Stimulated activated naive CD8-positive, alpha-beta T cell treated with anti-CD3 and anti-CD28 coated beads, Interleukin-15, amount 100 ng/mL, for 72 hours (primary cell): ENCODE measurements at places on chromosomes 7 and 10.
A peak's percentile ranks its signal among the peaks of the same experiment; 100 is the strongest.

DNA sequence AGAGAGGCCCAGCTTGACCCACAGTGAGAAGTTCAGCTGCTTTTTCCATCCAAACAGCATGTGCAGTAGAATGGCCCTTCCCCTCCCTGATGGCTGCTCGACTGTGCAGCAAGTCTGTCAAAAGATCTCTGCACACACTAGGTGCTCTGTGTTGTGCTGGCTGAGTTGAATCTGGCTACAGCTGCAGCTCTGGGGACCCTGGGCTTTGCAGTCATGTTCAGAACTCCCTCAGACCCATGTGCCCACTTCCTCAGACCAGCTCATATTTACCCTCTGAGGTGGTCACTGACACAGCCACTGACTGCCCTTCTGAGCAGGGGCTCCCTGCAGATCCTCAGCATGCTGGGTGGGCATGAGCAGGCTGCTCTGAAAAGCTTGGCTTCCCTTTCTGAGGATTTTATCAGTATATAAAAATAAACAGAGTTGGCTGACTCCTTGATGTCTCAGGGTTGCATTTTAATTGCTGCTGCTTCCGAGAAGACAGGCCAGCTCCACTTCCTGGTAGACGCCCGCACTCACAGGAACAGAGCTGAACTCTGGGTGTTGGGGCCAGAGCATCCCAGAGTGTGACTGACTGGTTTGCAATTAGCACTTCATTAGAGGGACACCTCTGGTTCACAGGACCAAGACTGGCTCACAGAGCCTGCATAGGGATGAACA lies 507.9 kb downstream of the RPS24 start:
- DNase-seq, result no peak

GRCh38 chr7:148492157-148492860 lies 98.3 kb upstream of the C7orf33 start:
- no peak for DNase-seq

DNA sequence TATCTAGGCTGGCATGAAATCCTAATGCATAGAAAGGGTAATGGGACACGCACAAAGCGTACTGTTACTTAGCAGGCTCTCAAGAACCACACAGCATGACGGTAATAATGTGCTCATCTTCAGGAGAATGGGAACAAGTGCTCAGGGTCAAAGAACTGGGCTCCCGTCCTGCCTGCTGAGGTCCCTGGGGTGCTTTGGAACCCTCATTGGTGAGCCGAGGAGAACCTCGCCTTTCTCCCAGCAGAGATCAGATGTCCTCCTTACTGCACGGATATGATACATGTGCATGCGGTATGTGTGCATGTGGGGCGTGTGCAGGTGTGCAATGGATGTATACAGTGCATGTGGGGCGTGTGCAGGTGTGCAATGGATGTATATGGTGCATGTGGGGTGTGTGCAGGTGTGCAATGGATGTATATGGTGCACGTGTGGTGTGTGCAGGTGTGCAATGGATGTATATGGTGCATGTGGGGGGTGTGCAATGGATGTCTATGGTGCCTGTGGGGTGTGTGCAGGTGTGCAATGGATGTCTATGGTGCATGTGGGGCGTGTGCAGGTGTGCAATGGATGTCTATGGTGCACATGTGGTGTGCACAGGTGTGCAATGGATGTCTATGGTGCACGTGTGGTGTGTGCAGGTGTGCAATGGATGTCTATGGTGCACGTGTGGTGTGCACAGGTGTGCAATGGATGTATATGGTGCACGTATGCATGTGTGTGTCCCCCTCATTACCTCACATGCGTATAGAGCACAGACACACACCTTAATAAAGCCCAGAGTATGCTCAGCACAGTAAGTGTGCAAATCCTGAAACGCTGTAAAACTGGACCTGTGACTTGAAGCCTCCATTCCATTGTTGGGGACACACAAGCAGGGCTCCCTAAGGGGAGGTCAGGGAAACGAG lies 336.3 kb downstream of the PTPRN2 start:
- no peak for DNase-seq

DNA sequence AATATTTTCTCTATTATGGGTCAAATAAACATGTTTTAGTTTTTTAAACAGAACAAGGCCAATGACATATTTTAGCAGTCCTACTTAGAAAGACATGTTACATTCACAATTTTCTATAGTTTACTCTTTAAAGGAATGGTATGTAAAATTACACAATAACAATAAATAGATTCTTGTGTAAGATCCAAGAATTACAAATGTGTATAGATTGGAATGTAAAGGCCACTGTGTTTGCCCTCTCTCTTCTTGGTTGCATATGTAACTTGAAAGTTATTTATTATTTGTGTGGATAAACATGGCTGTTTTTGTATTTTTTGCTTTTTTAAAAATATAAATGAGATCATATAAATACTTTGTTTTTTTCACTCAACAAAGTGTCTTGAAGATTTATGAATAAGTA lies 979.3 kb upstream of the CELF2 start:
- no peak for DNase-seq

DNA sequence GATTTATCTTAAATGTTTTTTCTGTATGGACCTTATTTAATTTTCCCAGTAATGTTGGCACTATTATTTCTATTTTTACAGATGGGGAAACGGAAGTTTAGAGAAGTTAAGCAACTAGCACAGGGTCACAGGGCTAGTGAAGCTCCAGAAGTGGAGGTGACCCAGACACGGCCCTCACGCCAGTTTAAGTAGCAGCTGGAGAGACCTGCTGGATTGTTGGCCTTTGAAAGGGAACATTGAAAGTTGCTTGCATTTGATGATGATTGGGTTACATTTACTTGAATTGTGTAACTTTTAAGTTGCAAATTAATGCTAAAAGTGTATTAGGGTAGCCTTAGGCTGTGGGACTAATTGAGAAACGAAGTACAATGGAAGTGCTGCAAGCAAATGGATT lies 25.6 kb downstream of the CDK14 start:
- DNase-seq, result no peak

DNA sequence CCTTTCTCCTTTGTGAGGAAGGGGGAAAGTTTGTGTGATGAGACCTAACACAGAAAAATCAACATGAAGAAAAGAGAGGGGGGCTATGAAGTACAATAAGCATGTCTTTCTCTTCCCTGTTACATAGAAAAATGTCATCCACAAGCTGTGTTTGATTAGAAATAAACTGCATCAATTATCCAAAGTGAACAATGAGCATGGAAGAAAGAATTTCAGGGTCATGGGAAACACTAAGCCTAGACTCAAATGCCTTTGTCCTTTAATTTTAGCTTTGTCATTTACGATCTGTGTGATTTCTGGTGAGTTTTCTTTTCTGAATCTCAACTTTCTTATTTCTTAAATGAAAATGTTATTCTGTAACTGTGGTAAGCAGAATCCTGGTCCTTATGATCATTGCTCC lies 121.0 kb downstream of the GNAI1 start:
- no peak for DNase-seq

DNA sequence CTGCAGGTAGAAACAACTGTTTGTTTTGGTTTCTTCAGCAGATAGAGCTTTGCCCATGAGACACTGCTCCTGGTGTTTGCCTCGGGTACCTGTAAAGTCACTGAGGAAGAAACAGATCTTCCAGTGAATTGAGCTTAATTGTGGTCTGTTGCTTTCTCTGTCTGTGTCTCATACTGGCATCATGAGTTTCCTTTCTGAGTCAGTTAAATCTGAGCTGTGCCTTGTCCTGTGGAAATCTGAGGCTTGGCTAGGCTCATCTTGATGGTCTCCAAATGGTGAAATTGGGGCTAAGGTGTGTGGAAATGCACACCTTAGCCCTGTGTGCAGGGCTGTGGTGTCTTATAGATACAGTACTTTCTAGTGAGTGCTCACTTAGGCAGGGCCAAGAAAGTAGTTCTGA lies 67.4 kb downstream of the GBF1 start:
- no peak for DNase-seq

DNA sequence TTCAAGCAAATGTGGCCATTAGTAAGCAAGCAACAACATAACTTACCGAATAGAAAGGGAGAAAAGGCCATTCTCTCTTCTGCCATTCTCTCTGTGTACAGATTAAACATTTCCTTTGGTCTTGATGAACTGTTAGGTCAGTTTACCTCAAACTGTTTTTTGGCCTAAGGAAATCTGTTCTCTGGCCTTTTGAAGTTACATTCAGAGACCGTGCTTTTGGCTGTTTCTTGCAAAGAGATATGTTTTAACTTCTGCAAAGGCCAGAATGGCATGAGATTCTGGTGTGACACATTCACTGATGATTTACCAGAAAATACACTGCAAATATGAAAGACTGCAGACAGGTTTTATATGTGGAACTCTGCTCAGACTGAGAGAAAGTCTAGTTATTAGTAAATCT lies 22.2 kb downstream of the AHR start:
- no peak for DNase-seq

GRCh38 chr10:1745780-1746456 lies 8.6 kb upstream of the ADARB2 start:
- DNase-seq, result no peak

- DNase-seq, result no peak
Measured at GRCh38 chr7:132063800-132064199, 507.4 kb upstream of the PODXL start.

- no peak for DNase-seq
Measured at GRCh38 chr7:132501956-132502355, 74.3 kb downstream of the PLXNA4 start.

DNA sequence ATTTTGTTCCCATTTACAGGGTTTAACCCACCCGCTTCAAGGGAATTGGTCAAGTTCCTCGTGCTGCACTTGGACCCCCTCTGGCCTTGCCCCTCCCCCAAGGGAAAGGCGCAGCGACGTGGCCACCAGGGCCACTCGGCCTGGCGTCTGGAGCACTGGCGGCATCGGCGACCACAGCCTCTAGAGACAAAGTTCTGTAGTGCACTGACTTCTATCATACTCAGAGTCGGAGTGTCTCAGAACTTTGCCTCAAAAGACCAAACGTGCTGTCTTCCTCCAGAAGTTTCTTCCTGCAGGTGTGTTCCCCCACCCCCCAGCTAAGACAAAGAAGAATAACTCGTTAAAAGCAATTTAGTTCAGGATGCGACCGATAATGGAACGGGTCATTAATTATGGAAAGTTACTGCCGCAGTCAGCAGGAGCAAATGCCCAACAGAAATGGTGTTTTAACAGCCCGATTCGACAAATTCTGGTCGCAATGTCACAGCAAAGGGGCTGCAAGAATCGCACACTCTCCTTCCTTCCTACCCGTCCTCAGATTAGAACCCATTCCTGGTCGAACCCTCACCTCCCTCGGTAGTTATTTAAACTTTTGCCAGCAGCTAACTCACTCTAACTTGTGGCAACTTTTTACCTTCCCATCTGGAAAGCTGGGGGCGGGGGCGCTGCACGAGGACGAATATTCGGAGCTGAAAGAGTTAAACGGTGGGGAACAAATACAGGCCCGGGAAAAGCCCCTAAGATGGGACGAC lies 202.1 kb upstream of the NFE2L3 start:
- DNase-seq, result no peak

GRCh38 chr10:123912871-123913270 lies 21.3 kb upstream of the CPXM2 start:
- no peak for DNase-seq

DNA sequence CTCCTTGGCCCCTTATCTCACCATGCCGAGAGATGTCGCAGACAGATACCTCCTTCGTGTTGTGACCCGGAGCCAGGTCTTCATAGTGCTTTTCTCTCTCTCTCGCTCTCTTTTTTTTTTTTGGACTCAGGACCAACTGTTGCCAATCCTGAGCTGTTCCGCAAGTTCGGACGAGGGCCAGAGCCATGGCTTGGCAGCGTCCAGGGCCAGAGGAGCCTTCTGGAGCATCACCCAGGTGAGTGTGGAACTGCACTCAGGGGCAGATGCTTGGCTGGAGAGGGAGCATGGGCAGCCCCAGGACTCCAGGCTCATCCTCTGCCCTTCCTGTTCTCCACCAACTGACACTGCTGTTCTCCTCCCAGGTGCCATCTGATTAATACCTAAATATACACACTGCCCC lies 7.8 kb downstream of the ZNF862 start:
- no peak for DNase-seq

DNA sequence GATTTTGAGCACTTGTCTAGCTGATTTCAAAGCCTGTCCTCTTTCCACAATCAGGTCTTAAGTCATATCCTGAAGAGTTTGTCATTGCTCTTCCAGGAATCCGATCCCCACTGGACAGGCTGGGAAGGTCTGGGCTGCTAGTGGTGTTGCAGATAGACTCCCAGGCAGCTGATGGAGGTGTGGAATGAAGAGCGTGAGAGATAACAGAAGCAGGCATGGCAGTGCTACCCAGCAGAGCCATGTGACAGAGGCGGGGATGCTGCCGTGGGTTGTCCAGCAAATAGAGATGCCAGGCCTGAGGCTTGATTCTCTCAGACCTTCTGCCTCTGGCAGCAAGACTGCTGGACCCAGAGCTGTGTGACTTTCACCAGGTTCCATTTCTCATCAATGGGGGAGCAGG lies 116.5 kb upstream of the EEPD1 start:
- DNase-seq, result no peak

- DNase-seq, result no peak
Measured at GRCh38 chr10:102565793-102566192, 62.0 kb downstream of the SUFU start.

DNA sequence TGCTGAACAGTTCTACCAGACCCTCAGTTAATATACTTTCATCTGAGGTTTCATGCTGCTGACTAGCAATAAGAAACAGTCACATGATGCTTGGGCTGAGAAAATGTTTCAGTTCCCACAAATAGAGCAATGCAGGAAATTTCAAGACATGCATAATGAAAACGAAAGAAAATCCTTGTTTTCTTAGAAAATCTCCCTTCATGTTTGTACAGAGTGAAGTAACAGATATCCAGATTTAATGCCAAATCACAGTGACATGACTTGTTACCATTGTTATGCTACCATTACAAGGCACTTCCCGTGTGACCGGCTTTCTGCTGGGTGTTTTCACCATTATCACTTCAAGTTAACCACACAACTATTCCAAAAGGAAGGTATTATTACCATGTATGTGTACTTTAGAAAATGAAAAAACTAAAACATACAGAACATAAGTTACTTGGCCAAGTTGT lies 121.7 kb downstream of the DOCK4 start:
- no peak for DNase-seq

DNA sequence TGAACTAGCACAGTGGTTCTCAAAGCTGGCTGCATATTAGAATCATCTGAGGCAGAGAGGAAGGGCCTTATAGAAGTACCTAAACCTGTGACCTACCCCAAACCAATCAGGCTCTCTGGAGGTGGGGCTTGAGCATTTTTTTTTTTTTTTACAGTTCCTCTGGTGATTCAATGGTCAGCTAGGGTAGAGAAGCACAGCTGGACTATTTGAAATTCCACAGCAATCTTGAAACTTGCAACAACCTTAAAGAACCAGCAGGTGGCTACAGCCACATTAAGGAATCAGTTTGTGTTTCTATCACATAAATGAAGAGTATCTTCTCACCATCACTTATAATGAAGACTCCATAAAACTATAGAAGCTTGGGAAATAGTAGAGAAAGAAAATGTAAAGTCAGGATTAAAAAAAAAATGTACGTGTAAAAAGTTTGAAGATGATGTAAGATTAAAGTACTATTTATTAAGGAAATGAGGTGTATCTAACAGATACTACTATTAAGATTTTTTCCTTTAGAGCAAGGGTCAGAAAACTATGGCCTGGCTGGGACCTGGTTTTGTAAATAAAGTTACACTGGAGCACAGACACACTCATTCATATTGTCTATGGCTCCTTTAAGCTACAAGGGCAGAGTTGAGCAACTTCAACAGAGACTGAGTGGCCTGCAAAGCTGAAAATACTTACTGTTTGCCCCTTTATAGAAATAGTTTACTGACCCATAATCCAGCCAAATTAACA lies 3.8 kb downstream of the RTKN2 start:
- no peak for DNase-seq

GRCh38 chr10:88066319-88066718 lies 202.9 kb downstream of the PTEN start:
- DNase-seq, result no peak

- no peak for DNase-seq
Measured at GRCh38 chr7:111873963-111874690, 311.8 kb upstream of the IMMP2L start.

- peak; percentile 55 for DNase-seq
Measured at GRCh38 chr10:73413108-73413527, 740 bp downstream of the ANXA7 start.
